ENCODE measurements at places on chromosomes 5 and 9.
A peak's percentile ranks its signal among the peaks of the same experiment; 100 is the strongest.

- DNase-seq, result no peak
Measured at GRCh38 chr5:73897893-73898292, 271.9 kb downstream of the ARHGEF28 start.

DNA sequence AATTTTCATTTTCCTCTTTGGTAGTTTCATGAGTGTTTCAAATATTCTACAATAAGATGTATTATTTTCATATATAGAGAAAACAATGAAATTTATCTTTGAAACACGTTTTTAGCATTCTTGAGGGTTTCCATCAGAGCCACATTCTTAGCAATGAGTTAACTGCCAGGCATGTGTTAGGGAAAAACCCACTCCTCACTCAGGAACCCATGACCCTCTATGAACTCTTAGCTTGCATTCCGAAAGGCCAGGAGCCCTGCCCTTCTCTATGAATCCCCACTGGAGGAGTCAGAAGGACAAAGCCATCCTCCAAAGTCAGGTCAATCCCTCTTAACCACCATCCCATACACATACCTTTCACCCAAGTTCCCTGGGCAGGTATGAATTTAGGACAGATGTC is 57.5 kb downstream of the ADAMTS12 start:
- DNase-seq, result no peak

DNA sequence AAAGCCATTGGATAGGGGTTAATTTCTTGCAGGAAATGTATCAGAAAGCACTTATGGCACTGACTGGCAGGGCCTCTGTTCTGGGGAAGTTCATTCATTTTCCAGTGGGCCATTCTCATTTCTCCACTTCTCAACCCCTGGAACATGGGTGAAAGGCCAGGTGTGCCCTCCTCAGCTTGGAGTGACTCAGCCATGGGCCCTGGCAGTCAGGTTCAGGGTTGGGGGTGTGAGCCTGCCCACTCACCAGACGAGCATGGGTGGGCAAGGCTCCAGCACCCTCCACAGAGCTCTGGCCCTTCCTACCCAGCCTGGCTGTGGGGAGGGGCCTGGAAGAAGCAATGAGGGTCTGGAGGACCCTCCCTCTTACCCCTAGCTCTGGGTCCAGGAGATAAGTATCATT is 174.4 kb downstream of the HSPA4 start:
- no peak for DNase-seq

- DNase-seq, result no peak
Measured at GRCh38 chr5:141913560-141914198, 10.0 kb upstream of the DELE1 start.

DNA sequence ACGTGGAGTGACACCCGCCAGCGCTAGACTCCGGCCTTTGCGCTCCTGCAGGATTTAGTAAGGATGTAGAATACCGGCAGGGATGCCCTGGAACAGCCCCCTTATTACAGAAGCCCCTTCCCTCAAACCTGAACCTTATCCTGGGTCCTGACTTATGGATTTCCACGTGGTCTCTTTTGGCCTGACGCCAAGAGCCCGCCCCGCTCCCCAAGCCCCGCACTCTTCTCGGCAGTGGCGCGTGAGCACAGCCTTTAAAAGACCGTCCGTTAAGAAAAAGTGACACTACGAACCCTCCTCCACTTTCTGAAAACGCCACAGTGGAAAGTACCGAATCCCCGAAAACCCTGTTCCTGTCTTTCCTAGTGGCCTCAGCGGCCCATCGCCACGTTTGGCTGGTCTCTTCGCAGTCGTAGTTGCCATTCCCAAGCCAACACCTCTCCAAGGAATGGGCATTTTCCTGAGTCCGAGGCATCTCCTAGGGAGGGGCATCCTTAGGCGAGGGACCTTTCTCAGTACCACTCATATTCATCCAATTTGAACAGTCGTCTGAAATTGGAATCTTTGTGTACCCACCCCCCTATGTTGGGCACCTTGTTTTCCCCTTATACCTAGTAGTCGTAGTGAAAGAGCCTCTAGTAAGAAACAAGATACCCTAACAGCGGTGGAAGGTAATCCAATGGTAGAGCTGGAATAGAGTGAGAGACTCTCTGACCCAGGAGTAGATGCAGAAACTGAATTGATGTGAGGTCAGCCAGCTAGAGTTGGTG is 732 bp upstream of the MCIDAS start:
- no peak for DNase-seq

DNA sequence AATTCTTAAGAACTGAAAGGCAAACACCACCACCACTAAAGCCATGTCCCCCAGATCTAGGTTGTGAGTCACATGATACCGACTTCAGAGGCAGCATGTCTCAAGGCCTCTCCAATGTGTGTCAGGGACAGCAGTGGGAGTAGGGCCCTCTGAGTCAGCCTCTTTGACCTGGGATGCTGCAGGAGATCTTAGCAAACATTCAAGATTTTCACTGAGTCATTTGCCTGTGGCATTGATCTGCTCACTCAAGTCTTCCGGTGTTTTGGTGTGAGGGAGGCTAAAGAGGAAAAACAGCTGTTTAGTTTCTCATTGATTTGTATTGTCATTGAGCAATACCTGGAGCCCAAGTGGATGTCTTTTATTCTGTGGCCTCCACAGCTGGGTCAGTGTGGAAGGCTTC is 36.1 kb downstream of the TMC1 start:
- DNase-seq, result no peak

GRCh38 chr5:137278476-137278875 is 220.7 kb downstream of the SPOCK1 start:
- no peak for DNase-seq

- no peak for DNase-seq
Measured at GRCh38 chr5:175195698-175196656, 248.0 kb downstream of the DRD1 start.

DNA sequence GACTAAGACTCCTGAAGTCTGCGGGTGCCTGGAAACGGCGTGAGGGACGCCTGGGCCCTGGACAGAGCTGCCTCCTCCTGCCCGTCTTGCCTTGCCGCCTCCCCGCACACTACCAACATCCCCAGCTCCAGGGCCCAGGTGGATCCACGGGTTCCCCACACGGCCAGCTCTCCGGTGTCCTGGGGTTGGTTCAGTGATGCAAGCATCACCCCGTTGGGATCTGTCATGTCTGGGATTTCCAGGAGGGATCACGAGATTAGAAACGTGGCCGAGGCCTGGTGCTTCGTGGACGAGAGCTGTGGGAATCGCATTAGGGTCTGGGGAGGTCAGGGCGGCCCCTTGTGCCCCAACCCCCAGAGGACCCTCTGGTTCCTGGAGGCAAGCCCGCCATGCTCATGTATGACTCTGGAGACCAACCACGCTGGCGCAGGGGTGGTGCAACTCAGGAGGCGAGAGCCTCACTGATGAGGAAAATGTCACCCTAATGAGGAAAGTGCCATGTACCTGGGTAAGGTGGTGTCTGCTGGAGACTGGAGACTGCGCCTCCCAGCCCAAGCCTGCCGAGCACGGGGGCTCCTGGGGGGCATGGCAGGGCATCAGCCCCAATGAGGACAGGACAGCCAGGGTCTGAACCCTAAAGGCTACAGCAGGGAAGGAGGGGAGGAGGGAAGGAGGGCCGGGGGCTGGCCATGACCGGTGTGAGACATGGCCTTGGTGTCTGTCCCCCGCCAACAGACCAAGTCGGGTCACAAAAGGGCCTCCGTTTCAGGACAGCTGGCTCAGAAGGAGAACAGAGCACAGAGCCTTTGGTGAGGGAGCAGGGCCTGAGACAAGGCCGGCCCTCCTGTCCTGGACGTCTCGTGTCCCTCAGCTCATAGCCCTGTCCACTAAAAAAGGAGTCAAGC is 31.9 kb upstream of the SLC6A19 start:
- DNase-seq, result no peak

- peak; percentile 77 for DNase-seq
Measured at GRCh38 chr9:98315551-98316060, 60.2 kb upstream of the TBC1D2 start.

Data from NCI-H1092 treated with DMSO at 0.1 percent for 48 hours (cell line).